Stimulated activated CD8-positive, alpha-beta memory T cell treated with anti-CD3 and anti-CD28 coated beads, Interleukin-12 subunit alpha, Interleukin-12 subunit beta, amount 100 ng/mL, for 4 hours (primary cell): ENCODE measurements at places on chromosomes 5 and 9.

DNA sequence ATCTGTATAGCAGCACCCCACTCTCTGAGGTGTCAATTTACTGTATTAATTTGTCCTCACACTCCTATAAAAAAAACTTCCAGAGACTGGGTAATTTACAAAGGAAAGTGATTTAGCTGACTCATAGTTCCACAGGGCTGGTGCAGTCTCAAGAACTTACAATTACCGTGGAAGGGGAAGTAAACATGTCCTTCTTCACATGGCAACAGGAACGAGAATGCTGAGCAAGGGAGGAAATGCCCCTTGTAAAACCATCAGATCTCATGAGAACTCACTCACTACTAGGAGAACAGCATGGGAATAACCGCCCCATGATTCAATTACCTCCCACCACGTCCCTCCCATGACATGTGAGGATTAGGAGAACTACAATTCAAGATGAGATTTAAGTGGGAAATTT is 602.6 kb downstream of the MTRR start:
- DNase-seq = no peak

- DNase-seq = no peak
Observed at GRCh38 chr9:694092-694402, 147.4 kb upstream of the DMRT1 start.

DNA sequence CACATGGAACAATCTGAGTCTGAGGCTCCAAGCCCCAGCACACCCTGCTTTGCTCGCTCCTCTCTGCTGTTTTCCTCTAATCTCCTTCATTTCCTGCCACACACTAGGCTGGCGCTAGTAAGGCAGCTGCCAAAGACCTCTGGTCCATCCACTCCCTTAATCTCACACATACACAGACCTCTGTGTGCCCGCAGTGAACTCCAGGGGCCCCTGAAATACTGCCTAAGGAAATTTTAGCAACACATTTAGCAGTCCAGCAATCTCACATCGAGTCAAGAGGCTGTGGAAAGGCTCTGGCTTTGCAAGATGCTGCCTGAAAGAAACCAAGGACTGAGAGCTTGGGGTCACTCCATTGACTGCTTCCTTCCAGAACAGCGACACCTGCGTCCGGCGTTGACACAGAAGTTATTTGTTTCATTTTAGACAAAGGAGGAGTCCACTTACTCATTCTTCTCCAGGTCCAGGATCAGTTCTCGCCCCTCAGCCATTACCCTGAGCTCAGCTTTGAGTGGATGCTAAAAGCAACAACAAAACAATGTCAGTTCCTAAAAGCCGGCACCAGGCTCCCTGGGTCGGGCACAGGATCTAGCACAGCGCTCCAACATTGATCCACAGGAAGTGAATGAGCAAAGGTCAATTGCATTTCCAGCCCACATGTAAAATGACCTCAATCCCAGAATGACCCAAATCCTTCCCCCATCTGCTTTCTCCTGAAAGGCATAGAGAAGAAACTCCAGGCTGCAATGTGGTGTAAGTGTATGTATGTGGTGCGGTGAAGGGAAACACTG is 11.5 kb downstream of the ADAM19 start:
- DNase-seq = no peak

DNA sequence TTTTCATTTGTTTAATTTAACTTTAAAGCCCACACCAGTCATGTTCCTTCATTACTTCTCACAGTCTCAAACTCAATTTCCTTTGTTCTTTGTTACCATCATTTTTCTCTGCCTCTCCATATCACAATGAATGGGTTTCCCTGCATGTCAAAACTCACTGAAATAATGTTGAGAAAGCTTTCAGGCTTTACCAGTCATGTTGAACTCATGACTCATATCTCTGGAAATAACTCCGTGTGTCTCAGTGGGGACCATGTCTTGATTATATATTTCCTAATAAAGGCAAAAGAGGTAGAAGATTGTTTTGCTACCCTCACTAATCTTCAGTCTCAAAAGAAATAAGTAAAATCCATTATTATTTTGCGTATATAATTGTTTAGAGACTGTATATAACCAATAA is 231.2 kb downstream of the CHSY3 start:
- DNase-seq = no peak

DNA sequence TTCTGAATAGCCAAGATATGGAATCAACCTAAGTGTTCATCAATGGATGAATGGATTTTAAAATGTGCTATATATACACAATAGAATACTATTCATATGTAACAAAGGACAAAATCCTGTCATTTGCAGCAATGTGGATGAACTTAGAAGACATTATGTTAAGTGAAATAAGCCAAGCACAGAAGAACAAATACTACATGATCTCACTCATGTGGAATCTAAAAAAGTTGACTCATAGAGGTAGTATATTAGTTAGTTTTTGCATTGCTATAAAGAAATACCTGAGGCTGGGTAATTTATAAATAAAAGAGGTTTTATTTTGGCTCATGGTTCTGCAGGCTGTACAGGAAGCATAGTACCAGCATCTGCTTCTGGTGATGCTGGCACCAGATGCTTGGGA is 8.1 kb downstream of the CATSPER3 start:
- no peak for DNase-seq

DNA sequence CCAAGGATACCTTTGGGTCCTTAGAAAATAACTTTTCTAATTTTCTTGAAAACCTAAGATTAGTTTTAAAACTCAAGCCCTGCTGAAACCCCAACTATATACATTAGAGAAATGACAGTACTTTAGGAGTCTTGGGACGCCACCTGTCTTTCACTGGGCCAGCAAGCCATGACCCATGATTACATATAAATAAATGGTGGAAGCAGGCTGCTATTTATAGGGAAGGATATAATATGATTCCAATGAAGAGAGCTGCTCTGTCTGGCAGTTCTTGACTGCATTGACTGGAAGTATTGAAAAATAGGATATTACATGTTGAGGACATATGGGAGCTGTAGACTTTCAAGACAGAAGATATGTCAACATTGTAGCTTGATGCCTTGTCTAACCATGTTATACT is 7.3 kb downstream of the JMY start:
- DNase-seq = no peak
